ENCODE measurements at places on chromosomes 5 and 9.

DNA sequence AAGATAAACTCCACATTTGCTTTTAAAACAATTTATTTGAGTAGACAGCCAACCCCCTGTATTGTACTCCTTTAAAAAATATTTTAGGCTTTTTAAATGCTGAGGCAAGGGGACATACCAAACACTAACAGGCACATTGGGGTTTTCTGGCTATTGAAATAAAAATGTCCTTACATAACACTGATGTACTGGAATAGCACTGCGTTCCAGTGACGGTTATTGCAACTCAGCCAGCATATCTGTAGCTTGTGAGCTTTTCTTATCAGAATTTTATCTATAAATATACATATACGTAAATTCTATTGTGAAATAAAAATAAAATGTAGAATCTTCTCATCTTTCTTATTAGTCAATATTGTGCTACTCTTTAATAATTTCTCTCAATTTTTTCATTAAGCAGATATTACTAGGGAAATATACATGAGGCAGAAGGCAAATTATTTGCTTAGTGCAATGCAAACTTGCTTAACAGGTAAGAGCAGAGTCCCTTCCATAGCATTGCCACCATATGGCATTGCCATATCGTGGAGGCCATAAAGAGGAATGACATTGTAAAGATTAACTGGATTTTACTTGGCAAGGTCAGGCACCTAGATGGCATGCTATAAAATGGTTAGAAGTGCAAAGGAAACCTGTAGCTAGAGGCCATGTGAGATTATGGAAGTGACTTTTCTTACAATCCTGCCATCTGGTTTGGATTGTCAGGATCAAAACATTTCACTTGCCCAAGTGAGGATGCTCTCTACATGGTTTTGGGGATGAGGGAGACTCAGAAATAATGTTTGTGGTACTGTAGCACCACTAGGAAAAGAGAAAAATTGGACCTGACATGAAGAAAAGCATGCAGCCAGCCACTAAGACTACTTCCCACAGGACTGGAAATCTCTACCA lies 94.8 kb upstream of the CDKN2B start:
- DNase-seq = no peak

DNA sequence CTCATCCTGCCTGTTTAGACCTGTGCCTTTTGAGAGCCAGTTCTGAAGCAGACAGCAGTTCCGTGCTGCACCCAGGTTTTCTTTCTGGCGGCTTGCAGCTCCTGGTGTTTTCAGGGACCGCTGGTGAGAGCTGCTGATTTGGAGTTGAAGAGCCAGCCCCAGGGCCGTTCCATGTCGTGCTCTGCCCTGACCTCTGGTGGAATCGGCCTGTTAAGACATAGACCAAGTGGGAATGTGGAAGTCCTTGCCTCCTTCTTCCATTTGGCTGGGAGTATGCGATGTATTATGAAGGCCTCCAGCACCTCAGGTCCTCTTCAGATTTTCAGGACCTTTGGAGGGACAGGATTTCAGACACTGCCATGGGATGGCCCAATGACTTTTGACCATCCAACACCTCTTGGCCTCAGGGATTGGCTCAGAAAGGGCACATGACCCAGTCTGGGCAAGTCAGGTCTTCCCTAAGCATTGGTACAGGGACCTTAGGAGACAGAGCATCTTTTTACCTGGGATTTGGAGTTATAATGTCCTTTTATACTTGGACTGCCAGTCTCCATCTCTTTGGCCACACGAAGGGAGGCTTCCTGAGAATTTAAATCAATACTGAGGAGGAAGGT lies 136.1 kb upstream of the CLINT1 start:
- peak; percentile 73 for DNase-seq

DNA sequence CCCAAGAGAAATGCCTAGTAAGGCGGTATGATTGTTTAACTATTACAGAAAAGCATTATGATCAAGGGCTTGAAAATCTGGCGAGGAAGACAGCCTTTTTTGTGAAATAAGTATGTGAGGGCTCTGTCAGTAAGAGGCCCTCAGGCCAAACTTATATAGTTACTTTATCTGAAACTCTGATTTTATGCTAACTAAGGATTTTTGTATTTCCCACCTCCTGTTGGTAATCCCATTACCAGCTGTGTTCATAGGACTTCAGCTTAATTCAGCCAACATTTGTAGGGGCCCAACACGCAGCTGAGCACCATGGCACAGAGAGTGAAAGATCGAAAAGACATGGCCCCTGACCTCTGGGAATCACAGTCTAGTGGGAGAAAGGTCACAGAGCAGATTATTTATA lies 318.3 kb upstream of the WWC1 start:
- no peak for DNase-seq

GRCh38 chr9:135215571-135216161 lies 128.2 kb downstream of the OLFM1 start:
- no peak for DNase-seq

GRCh38 chr9:122213589-122214413 lies 15.0 kb downstream of the LHX6 start:
- DNase-seq = peak; percentile 97

- DNase-seq = no peak
Observed at GRCh38 chr9:12904261-12905000, 129.6 kb downstream of the LURAP1L start.

GRCh38 chr5:125609011-125609410 lies 814.2 kb upstream of the GRAMD2B start:
- DNase-seq = no peak

GRCh38 chr5:2366816-2367215 lies 384.7 kb downstream of the IRX2 start:
- DNase-seq = no peak

DNA sequence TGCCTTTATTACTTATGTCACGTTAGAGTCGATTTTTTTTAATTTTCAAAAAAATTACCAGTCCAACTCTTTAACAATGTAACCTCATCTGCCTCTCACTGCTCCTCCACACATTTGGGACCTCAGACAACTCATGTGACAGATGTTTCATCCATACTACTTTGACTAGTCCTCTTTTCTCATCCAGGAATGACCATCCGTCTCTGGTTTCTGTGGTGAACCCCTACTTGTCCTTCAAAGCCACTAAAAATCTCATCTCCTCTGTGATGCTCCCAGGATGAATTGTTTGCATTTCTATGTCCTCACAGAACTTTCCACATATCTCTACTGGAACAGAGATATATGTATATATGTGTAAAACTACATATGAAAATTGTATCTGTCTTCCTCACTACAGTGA lies 149.8 kb upstream of the ZNF462 start:
- no peak for DNase-seq

GRCh38 chr5:98349251-98349989 lies 424.0 kb upstream of the RGMB start:
- peak; percentile 15 for DNase-seq

GRCh38 chr5:163770625-163771024 lies 265.2 kb downstream of the MAT2B start:
- DNase-seq = no peak

GRCh38 chr5:180494510-180495181 lies 467 bp downstream of the CNOT6 start:
- no peak for DNase-seq

DNA sequence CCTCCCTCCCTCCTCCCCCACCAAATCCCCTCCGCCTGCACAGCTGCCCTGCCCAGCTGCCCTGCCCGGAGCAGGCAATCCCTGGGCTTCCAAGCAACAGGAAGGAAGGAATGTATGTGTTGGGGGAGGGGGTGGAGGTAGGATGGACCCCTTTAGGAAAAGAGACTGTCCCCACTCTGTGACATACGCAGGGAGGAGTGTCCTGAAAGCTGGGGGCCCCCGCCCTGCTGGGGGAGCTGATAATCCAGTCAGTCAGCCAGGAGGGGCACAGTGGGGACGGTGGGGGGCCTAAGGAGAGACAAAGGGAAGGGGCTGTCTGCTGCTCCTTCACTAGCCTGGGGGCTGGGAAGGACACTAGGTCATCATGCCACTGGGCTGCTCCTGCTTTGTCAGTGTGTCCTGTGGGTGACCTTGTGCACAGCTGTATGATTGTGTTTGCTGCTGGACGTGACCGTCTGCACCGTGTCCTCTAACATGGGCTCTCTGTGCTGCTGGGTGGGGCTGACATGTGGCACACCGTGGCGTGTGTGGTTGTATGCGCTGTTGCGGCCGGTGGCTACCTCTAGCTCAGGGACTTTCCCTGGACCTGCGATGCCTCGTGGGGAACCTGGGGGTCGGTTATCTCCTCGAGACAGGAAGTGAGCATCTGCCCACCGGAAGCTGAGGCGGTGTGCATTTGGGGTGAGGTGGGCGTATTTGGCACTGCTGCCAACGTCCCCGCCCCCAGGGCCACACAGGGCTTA lies 3.0 kb downstream of the N4BP3 start:
- DNase-seq = no peak

- no peak for DNase-seq
Observed at GRCh38 chr9:34559624-34560455, 29.7 kb downstream of the CNTFR start.

GRCh38 chr5:56918054-56918453 lies 8.7 kb downstream of the SETD9 start:
- no peak for DNase-seq

DNA sequence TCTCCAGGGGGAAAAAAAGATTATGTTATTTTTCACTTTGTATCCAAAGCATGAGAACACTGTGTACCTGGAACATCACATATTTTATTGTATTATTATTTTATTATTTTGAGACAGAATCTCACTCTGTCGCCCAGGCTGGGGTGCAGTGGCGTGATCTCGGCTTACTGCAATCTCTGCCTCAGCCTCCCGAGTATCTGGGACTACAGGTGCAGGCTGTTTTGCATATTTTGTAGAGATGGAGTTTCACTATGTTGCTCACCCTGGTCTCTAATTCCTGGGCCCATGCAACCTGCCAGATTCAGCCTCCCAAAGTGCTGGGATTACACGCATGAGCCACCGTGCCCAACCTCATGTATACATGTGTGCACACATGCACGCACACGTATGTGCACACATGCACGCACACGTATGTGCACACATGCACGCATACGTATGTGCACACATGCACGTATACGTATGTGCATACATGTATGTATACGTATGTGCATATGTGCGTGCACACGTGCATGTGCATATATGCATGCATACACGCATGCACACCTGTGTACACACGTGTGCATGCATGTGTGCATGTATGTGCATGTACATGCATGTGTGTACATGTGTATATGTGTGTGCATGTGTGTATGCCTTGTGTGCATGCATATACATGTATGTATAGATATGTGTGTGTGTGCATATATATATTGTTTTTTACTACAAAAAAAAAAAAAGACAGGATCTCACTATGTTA lies 9.5 kb upstream of the UGCG start:
- no peak for DNase-seq

All from H1 (cell line).